ENCODE measurements at places on chromosomes 3 and 15.

GRCh38 chr3:64357481-64357880, 132.2 kb upstream of the PRICKLE2 start:
- no peak for DNase-seq

DNA sequence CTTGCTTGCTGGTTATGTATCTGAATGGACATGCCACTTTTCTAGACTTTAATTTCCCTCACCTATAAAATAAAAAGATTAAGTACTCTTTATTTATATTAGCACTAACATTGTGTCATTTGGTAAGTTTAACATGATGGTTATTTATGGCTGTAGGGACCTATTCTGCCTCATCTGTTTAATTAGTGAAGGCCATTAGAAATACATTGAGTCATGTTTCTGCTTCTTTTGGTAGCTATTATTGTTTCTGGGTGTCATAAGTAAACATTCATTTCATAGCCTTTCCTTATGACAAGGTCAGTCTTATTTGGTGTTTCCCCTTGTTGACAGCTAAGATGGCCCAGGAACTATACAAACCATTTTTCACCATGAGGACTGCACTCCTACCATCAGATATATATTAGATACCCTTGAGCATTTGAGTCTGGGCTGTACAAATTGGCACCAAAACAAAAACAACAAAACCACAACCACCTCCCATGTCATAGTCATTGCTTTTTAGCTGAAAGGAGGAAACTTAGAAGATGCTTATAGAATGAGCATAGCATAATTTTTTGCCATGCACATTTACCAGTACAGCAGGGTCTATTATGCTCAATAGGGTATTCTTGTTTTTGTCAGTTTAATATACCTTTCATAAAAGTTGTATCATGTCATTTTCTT, 39.3 kb downstream of the SRP14 start:
- DNase-seq = no peak

GRCh38 chr15:34813446-34814190, 18.3 kb upstream of the ACTC1 start:
- no peak for DNase-seq

GRCh38 chr3:141354517-141354916, 13.8 kb upstream of the ZBTB38 start:
- no peak for DNase-seq

- no peak for DNase-seq
Measured at GRCh38 chr3:23904545-23904944, 12.2 kb downstream of the NKIRAS1 start.

DNA sequence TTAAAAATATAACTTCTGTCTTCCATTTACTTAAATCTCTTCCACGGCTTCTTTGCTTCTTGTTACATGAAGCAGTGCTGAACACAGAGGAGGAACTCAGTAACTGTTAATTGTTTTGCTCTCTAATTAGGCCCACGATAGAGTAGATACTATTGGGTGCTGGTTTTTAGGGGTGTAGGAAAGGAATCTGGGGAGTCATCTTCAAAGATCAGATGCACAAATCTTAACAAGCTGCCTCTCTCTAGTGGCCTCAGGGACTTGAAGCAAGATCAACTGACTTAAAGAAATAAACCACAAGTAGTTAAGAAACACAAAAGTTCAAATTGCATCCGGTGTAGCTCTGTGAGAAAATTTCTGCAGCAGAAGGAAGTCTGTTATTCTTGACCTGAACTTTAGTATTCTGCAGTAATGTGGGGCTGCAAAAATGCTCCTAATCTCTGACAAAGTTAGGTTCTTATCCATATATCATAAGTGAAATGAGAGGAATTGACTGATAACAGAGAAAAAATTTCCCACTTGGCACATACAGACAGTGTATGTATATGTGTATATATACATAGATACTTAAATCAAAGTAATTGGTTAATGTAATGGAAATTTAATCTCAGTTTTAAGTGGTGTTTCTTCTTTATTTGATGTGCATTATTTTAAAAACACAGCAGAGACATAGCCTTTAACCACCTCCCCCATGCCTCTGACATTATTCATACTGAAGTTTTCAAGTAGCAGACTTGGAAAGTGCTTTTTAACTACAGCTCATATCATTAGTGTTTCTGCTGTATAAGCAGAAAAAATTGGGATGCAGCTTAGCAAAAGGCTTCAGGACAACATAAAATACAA, 51.8 kb downstream of the CHST2 start:
- DNase-seq = no peak

DNA sequence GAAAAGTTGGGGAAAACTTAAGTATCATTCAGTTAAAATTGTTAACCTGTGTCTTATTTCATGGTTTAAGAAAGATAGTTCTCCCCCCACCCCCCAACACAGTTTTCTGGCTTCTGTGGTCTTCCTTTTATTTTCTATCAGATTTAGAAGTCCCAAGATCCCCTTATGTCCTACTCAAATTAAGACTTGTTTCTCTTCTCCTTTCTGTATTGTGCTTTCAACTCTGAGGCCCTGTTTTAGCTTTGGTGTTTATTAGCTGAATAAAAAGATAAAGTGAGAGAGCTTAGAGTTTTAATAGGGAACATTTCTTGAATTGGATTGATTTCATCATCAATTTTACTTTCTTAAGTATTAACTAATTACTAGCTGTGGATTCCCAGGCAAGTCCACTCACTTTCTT, 62.6 kb downstream of the AKAP13 start:
- DNase-seq = no peak

- DNase-seq = no peak
Measured at GRCh38 chr15:78204351-78205309, 29.7 kb downstream of the ACSBG1 start.

DNA sequence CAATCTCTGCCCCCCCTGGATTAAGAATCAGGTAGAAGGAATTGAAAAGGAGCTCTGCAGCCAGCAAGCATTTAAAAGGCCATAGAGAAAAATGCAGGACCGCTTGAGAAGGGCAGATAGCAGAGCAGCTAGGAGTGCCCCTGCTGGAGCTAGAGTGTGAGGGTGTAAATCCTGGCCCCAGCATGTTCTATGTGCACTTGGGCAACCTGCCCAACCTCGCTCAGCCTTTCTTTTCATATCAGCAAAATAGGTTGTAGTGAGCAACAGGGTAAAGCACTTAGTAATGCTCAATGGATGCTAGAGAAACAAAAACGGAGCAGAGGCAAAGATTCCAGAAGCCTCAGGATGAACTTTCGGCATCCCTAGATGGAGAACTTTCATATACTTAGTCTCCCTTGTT, 25.0 kb upstream of the THBS1 start:
- no peak for DNase-seq

DNA sequence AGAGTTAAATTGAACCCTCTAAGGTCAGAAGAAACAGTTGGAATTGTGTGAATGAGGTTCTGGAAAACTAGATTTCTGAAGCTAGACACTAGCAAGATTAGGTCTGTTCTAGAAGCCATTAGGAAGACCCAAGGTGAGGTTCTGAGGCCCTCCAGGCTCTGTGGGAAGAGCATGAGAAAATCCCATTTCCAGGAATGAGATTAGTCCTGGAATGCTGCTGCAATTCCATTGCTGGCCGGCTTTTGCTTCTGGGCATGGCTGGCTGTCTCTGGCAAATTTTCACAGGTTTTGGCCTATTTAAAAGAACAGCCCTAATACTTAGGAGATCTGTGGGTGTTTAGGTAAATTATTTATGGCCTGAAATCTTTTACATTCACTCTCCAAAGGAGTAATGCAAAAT, 26.9 kb upstream of the PYDC2 start:
- no peak for DNase-seq

GRCh38 chr3:163924600-163924999, 1153.7 kb downstream of the SI start:
- no peak for DNase-seq

DNA sequence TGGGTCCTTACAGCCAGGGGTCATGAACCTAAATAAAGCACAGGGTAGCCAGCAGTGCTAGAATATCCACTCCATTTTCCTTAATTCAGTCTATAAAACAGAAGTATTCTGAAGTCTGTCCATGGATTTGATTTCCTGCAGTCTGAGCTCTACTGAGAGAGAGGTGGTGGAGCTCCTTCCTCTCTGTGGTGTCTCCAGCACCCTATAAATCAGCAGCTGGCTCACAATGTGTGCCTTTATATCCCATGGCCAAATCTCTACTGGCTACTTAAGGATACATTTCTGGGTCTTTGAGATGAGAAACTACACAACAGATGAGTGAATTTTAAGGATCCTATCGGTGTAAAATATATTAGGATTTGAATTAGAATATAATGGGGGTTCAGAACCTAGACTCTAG, 339.9 kb upstream of the RBMS3 start:
- DNase-seq = no peak

GRCh38 chr15:70762469-70763119, 764 bp downstream of the UACA start:
- no peak for DNase-seq

GRCh38 chr15:77486542-77487468, 66.1 kb downstream of the HMG20A start:
- no peak for DNase-seq

DNA sequence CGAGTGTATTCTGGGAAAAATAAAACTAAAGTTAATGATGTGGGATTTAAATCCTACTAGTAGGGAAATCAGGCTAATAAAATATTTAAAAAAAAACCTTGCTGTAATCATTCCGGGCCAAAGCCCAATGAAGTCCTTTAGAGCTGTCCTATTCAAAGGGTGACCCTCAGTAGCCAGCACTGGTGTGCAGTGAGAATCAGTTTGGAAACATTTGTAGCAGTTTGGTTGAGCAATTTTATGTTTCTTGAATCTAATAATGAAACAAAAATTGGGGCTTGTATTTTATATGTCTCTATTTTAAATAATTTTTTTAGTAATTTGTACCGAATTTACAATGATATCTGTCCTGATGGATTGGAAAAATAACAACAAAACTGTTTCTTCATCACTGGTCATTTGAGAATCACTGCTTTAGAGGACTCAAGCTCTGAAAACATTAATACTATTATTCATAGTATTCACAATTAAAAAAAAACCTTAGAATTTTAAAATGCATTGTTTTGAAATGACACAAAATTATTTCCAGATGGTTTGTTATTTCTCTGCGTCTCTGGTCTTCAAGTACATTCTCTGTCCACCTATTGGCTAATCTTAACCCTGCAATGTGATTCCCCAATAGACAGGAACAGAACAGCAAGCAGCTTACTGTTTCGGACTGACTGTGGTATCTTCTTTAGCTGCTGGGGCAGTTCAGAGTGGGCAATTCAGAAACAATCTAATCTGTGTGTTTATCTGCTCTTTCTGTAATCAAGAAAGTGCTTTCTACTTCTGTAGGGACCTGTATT, 71.2 kb downstream of the OTOL1 start:
- no peak for DNase-seq

- DNase-seq = no peak
Measured at GRCh38 chr3:183218826-183219225, 34.2 kb upstream of the B3GNT5 start.

GRCh38 chr3:30135190-30135589, 471.2 kb upstream of the TGFBR2 start:
- no peak for DNase-seq

GRCh38 chr15:88141269-88141889, 115.2 kb downstream of the NTRK3 start:
- no peak for DNase-seq

DNA sequence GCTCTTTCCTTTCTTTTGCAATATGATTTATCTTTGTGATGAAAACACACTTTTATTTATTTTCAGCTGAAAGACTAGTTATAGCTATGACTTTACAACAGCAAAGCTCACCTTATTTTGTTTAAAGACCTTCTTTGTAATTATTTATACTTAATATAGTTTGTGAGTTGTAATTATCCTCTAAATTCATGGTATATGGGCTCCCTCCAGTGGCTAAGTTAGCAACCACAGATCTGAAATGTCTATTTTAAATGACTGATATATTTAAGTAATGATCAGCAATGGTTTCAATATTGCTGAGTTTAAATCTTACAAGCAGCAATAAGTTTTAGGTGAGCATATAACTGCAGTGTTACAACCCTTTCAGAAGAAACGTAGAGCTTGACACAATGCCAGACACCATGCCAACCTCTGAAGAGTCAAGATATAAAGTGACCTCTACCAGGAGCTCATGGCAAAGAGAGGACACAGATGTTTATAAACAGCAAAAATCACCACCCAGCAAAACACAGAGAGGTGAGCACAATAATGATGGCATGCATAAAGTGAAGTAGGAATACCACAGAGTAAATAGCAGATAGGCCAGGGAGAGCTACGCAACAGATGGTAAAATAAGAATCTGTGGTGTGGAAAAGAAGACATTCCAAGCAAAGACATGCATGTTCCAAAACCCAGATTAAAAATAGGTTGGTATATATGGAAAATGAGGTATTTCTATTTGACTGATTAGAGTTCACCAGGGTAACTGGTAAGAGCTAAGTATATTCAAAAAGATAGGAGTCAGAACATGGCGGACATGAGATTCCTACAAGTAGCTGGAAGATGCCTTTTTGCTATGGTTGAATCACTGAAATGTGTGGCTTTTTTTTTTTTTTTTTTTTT, 143.7 kb upstream of the ZNF385D start:
- DNase-seq = no peak

- no peak for DNase-seq
Measured at GRCh38 chr15:39267685-39268084, 313.2 kb upstream of the THBS1 start.

- no peak for DNase-seq
Measured at GRCh38 chr3:160009525-160009924, 20.9 kb downstream of the IL12A start.

DNA sequence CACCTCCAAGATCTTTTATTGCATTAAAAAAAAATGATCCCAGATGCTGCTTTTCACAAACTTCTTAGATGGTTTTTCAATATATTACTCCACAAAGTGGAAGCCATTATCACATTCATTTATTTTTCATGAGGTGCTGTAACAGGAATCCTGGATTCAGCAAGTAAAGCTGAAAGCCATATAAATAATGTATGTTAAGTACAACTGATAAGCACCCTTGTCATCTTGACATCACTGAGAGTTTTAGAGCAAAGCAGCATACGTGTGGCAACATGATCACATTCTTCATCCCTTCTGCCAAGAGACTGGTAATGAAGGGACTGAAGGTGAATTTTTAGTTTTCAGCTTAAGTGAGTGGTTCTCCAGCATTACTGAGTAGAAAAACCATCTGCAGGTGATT, 44.9 kb upstream of the LRRFIP2 start:
- no peak for DNase-seq

- no peak for DNase-seq
Measured at GRCh38 chr3:78112291-78113010, 1072.6 kb downstream of the ROBO2 start.

- DNase-seq = no peak
Measured at GRCh38 chr3:182325213-182325950, 467.9 kb upstream of the ATP11B start.
